ENCODE measurements at places on chromosomes 1 and 21.

DNA sequence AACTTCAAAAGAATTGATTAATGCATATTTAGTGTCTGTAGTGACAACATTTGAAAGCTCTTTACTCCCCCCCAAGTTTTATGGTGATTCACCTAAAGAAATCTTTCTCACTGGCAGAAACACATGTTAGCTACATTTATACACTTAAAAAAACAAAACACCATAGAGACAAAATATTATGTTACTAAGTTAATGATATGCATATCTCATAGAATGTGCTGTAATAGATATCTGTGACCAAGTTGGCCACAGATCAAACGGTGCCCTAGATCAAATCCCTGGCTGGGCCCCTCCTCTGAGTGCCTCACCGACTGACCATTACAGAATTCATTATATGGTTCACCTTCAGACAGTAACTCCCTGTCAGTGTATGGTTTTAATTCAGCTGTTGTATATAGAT, 322.1 kb upstream of the LYPLAL1 start:
- no peak overlapping the region for H3K27ac ChIP-seq
- no peaks in the 10 kb centered on the region for H3K36me3 ChIP-seq
- DNase-seq, result no peak
- no peaks in the 10 kb centered on the region for H3K4me1 ChIP-seq
- no peaks in the 10 kb centered on the region for H3K27me3 ChIP-seq
- H3K4me3 ChIP-seq, result no peak overlapping the region

DNA sequence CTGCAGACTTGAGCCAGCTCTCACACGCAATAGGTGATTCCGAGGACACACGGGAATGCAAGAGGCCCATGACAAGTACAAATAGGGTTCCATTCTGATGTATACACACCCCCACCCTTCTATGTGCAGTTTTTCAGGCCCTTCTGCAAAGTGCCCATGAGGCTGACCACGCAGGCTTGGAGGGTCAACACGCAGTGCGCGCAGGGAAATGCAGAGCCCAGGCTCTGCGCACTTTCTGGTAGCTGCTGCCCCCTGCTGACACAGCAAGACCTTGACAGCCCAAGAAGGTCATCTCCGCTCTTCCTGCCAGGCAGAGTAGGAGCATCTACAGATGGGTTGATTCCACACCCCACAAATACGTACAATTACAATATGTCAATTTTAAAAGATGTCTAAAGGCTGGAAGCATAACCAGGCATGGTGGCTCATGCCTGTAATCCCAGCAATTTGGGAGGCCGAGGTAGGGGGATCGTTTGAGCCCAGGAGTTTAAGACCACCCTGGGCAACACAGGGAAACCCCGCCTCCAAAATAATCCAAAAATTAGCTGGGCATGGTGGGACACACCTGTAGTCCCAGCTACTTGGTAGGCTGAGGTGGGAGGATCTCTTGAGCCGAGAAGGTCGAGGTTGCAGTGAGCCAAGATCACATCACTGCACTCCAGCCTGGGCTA, 18.5 kb downstream of the SH3BP5L start:
- H3K36me3 ChIP-seq, result no peaks in the 10 kb centered on the region
- H3K27me3 ChIP-seq, result no peaks in the 10 kb centered on the region
- H3K27ac ChIP-seq, result no peak overlapping the region
- H3K4me1 ChIP-seq, result peaks cover 49% of the 10 kb centered on the region

DNA sequence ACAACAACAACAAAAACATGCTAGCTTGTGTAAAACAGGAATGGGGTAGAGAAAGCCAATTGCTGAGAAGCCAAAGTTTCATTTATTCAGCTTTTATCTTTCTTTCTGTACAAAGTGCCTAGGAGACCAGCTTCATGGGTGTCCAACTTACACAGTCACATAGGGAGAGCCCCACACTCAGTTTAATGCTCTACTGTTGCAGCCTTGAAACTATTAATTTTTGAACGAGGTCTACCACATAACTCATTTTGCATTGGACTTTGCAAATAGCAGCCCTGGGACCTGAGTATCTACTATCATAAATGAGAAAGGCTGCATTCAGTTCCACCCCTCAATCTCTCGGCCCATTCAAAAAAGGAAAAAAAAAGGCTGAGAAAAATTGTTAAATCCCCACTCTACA, 98.8 kb downstream of the ZNF644 start:
- H3K27ac ChIP-seq, result no peak overlapping the region
- H3K27me3 ChIP-seq, result no peaks in the 10 kb centered on the region
- H3K36me3 ChIP-seq, result peaks cover 15% of the 10 kb centered on the region
- no peaks in the 10 kb centered on the region for H3K4me1 ChIP-seq
- no peak overlapping the region for H3K4me3 ChIP-seq
- DNase-seq, result no peak

- H3K36me3 ChIP-seq, result no peaks in the 10 kb centered on the region
- no peak overlapping the region for H3K27ac ChIP-seq
- H3K4me3 ChIP-seq, result no peak overlapping the region
- H3K27me3 ChIP-seq, result no peaks in the 10 kb centered on the region
- peaks cover 5% of the 10 kb centered on the region for H3K4me1 ChIP-seq
Observed at GRCh38 chr1:10388387-10388715, 10.5 kb upstream of the PGD start.

DNA sequence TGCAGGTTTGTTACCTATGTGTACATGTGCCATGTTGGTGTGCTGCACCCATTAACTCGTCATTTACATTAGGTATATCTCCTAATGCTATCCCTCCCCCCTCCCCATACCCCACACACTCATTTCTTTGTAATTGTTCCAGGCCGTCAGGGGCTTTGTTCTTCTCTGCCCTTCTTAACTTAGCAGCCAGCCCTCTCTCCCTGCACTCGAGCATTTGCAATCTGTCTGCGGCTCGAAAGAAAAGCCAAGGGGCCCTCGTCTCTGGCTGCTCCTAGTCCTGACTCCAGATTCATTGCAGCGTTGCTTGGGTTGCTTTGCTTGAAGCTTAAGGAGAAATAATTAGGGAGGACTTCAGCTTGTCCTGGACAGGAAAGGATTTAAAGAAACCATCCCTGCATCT, 85.7 kb downstream of the ATP1A1 start:
- H3K4me1 ChIP-seq, result no peaks in the 10 kb centered on the region
- DNase-seq, result no peak
- no peak overlapping the region for H3K4me3 ChIP-seq
- no peak overlapping the region for H3K27ac ChIP-seq
- no peaks in the 10 kb centered on the region for H3K36me3 ChIP-seq

DNA sequence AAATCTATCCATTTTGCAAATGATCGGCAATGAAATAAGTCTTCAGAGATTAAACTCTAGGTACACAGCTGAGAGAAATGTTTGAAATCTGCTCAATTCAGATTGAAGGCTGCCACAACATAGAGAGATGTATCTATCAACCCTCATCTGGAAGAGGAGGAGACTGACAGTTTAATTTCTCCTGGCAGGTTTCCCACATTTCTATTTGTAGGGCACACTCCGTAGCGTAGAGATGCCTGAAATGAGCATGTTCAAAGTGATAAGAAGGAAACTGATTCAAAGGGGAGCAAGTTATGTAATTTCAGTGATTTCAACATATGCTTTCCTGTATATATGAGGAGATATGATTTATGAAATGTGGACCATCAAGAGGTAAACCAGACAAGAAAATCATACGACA, 44.1 kb downstream of the NIBAN1 start:
- no peak overlapping the region for H3K4me3 ChIP-seq
- H3K4me1 ChIP-seq, result no peaks in the 10 kb centered on the region
- no peak for DNase-seq
- H3K27ac ChIP-seq, result no peak overlapping the region

DNA sequence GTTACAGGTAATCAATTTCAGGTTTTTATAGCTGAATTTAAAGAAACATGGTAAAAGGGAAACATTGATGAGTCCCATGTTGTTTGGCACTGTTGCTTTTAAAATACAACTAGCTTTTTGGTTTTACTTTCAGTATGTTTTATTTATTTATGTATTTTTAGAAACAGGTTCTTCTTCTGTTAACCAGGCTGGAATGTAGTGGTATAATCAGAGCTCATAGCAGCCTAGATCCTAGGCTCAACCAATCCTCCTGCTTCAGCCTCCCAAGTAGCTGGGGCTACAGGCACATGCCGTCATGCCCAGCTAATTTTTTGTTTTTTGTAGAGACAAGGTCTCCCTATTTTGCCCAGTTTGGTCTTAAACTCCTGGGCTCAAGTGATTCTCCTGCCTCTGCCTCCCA, 50.4 kb downstream of the CTTNBP2NL start:
- H3K27ac ChIP-seq, result no peak overlapping the region
- H3K4me1 ChIP-seq, result no peaks in the 10 kb centered on the region
- no peaks in the 10 kb centered on the region for H3K27me3 ChIP-seq
- DNase-seq, result no peak
- H3K36me3 ChIP-seq, result no peaks in the 10 kb centered on the region
- H3K4me3 ChIP-seq, result no peak overlapping the region

GRCh38 chr1:175218786-175219434, 26.3 kb upstream of the KIAA0040 start:
- no peak overlapping the region for H3K27ac ChIP-seq
- no peak for DNase-seq
- peaks cover 10% of the 10 kb centered on the region for H3K4me1 ChIP-seq
- no peaks in the 10 kb centered on the region for H3K27me3 ChIP-seq
- no peak overlapping the region for H3K4me3 ChIP-seq

GRCh38 chr21:38725196-38726157, 80.3 kb upstream of the ETS2 start:
- H3K4me1 ChIP-seq, result no peaks in the 10 kb centered on the region
- H3K4me3 ChIP-seq, result no peak overlapping the region
- no peak overlapping the region for H3K27ac ChIP-seq
- H3K36me3 ChIP-seq, result no peaks in the 10 kb centered on the region
- no peak for DNase-seq

DNA sequence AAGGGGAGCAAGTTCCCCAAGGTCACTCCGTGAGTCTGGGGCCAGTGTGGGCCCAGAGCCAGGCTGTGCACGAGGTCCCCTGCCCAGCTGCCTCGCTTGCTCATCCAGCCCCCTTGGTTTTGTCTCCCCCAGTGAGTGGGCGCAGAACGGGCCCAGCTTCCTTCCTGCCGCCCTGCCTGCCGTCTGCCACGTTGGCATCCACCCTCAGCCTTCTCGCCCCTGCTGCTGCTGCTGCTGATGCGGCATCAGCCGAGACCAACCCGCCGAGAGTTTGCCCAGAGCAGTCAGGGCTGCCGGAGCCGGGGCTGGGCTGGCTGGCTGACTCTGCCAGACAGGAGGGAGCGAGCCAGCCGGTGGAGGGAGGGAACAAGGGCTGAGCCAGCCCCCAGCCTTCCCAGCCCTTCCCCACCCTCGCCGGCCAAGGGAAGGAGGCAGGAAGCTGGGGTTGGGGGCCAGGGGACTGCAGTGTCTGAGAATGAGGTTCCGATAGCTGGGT, 31.4 kb upstream of the WASF2 start:
- no peak overlapping the region for H3K27ac ChIP-seq
- peak; percentile 84 for DNase-seq
- H3K27me3 ChIP-seq, result no peaks in the 10 kb centered on the region
- peaks cover 9% of the 10 kb centered on the region for H3K4me1 ChIP-seq

DNA sequence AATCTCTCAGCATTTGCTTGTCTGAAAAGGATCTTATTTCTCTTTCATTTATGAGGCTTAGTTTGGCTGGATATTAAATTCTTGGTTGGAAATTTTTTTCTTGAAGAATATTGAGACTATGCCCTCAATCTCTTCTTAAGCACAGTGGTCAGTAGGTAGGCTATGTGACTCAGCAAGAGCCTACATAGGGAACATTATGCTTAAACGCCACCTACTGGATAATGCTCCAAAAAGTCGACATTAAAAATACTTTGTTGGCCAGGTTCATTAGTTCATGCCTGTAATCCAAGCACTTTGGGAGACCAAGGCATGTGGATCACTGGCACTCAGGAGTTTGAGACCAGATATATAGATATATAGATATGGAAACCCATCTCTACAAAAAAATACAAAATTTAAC, 678.0 kb upstream of the USP24 start:
- no peaks in the 10 kb centered on the region for H3K4me1 ChIP-seq
- H3K36me3 ChIP-seq, result no peaks in the 10 kb centered on the region
- H3K27me3 ChIP-seq, result no peaks in the 10 kb centered on the region
- H3K27ac ChIP-seq, result no peak overlapping the region
- no peak overlapping the region for H3K4me3 ChIP-seq

DNA sequence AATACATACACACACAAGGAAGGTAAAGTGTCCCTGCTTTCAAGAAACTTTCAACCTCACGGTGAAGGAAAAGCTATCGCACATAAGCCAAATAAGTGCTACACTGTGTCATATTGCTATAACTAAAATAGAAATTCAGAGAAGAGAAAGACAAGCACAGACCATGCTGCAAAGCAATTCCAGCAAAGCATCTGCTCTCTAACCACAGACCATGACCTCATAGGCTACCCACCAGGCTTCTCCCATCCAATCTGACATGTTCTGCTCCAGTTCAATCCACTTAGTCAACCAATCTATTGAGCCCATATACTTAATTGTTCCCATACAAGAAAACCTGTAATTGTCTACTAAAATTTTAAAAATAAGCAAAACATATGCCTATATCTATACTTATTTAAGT, 211.3 kb downstream of the BARHL2 start:
- no peaks in the 10 kb centered on the region for H3K4me1 ChIP-seq
- H3K36me3 ChIP-seq, result no peaks in the 10 kb centered on the region
- no peaks in the 10 kb centered on the region for H3K27me3 ChIP-seq
- H3K27ac ChIP-seq, result no peak overlapping the region
- no peak for DNase-seq

DNA sequence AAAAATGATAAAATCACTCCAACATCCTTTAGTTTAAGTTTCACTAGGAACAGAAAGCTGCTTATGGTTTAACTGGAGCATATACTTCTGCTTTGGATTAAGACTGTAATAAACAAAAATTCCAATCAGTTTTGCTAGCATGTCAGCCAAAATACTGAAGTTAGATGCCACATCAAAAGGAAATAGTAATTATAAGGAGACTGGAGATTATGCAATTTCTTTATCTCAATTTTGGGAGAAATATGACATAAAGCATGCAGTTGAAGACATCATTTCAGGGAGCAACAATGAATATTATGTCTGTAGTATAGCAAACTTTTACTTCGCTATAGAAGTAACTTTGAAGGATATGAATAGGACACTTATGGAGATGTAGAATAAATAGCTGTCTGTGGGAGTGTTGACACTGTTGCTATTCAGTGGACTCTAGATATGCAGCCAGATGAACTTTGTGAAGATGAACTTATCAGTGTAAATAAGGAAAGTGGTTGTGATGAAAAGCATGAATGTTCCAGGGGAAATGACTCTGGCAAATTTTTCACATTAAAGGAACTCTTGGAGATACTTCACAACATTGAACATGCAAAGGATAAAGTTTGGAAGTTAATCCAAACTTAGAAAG, 107.8 kb downstream of the RABGAP1L start:
- no peaks in the 10 kb centered on the region for H3K4me1 ChIP-seq
- no peaks in the 10 kb centered on the region for H3K36me3 ChIP-seq
- no peak overlapping the region for H3K4me3 ChIP-seq
- no peak for DNase-seq

- DNase-seq, result no peak
- no peaks in the 10 kb centered on the region for H3K27me3 ChIP-seq
- H3K4me3 ChIP-seq, result no peak overlapping the region
- no peaks in the 10 kb centered on the region for H3K36me3 ChIP-seq
- no peaks in the 10 kb centered on the region for H3K4me1 ChIP-seq
Observed at GRCh38 chr1:215923129-215923824, 356.2 kb downstream of the KCTD3 start.

GRCh38 chr1:183817576-183818288, 12.8 kb downstream of the RGL1 start:
- no peak overlapping the region for H3K4me3 ChIP-seq
- no peaks in the 10 kb centered on the region for H3K4me1 ChIP-seq
- no peak for DNase-seq
- H3K27me3 ChIP-seq, result no peaks in the 10 kb centered on the region
- no peaks in the 10 kb centered on the region for H3K36me3 ChIP-seq

GRCh38 chr1:230107941-230108340, 40.9 kb downstream of the GALNT2 start:
- H3K27me3 ChIP-seq, result no peaks in the 10 kb centered on the region
- H3K36me3 ChIP-seq, result no peaks in the 10 kb centered on the region
- H3K4me3 ChIP-seq, result no peak overlapping the region
- no peak overlapping the region for H3K27ac ChIP-seq
- H3K4me1 ChIP-seq, result peaks cover 42% of the 10 kb centered on the region

Measured in common myeloid progenitor, CD34-positive (primary cell).